ENCODE measurements at places on chromosomes 7 and 10.

DNA sequence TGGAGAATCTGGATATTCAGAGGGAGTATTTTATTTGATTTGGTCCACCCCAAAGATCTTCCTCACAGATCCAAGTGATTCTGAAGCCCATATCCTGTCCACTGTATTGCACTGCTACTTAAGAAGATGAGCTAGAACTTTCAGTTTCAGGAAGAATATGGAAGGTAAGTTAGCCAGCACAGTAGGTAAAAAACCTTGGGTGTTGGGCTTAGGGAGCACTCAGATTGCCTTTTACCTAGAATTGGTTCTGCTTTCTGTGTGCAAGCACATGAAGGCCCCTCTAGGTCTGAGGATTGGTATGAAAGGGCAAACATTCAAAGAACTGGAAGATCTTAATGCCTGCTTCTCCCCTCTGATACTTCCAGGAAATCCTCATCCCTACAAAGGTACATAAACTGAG, 146.7 kb upstream of the COL1A2 start:
- no peak for DNase-seq

DNA sequence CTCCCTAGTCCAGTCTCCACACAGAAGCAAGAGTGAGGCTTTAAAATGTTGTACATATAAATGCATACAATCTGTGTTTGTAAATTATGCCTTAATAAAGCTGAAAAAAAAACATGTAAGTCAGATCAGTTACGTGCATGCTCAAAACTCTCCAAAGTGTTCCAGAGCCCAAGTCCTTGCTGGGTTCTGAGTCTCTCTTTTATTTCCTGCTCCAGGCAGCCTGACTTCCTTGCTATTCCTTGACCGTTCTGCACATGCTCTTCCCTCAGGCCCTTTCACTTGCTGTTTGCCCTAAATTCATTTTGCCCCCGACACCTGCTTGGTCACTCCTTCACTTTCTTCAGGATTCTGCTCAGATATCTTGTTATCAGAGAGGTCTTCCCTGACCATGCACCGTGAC, 770.1 kb downstream of the PHTF2 start:
- no peak for DNase-seq

DNA sequence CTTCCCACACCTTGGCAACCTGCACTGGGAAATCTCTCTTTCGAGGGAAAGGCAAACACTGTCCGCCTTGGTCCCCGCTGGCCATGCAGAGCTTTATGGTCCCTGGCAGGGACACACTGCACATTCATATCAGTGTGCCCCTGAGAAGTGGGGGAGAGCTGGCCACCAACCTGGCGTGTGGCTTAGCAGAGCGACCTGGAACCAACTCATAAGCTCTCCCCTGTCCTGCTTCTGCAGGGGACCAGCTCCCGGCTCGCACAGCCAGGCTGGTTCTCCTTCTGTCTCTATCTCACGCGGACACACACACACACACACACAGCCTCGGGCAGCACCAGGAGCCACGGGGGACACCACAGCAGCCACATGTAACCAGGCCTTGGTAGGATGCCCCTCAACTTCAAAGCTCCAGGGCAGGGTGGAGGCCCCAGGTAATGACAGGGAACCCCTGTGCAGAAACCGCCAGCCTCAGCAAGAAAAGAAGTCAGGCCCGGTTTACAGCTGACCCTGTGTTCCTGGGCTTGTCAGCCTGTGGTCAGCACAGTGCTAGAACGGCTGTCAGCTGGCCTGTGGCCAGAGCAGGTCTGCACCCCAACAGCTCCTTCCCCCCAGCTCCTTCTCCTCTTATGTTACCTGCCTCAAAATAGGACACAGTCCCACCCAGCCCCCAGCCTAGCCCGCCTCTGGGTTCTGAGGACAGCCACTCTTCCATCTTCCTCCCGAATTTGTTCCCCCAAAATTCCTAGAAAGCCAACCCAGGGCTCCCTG, 69.3 kb downstream of the OAT start:
- peak; percentile 54 for DNase-seq

GRCh38 chr7:92705831-92706230, 115.6 kb upstream of the FAM133B start:
- DNase-seq, result no peak

- no peak for DNase-seq
These were observed 58.3 kb downstream of the CDK13 start for GRCh38 chr7:40008223-40008815.

GRCh38 chr10:36676321-36676720, 449.1 kb upstream of the ANKRD30A start:
- DNase-seq, result no peak

- DNase-seq, result no peak
These were observed 6.4 kb downstream of the IGFBP1 start for GRCh38 chr7:45894665-45895062.

- no peak for DNase-seq
These were observed 69.1 kb downstream of the PRKAG2 start for GRCh38 chr7:151807846-151808245.

DNA sequence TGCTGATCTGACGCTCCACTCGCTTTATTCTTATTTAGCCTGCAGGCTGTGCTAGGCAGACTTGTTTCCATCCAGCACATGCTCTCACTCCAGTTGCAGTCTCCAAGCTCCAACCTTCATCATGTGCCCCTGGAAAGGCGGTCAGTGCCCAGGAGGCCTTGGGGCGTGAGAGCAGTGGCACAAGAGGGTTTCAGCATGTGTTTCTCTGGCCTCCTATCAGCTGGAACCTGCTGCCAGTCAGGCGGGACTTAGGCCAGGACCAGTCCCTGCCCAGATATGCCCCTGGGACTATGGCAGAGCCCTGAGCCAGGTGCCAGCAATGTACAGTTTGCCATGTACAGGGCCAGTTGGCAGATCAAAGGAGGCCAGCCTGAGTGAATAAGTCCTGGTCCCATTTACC, 330.2 kb upstream of the FZD1 start:
- DNase-seq, result no peak

GRCh38 chr7:122896509-122896908, 10.2 kb upstream of the CADPS2 start:
- no peak for DNase-seq

DNA sequence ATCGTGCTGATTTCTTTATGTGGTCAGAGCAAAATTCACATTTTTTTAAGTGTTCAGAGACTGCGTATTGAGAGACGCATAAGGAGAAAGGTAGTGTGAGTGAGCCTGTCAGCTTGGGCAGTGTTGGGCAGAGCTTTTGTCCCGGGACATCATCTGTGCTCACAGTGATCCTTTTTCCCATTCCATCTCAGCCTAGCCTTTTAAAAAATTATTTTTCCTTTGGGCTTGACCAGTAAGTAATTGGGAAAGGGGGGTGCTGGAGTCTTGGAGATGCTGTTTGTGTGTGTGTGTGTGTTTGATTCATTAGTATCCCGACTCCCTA, 1.5 kb downstream of the NRF1 start:
- no peak for DNase-seq

DNA sequence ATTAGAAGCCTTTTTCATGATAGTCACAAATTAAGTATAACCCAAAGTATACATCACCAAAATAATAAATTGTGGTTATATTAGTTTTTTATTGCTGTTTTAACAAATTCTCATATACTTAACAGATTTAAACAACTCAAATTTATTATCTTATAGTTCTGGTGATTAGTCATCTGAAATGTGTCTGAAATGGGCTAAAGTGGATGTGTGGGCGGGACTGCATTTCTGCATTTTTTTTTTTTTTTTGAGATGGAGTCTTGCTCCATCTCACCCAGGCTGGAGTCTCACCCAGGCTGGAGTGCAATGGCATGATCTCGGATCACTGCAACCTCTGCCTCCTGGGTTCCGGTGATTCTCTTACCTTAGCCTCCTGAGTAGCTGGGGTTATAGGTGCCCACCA, 891.5 kb upstream of the CELF2 start:
- no peak for DNase-seq

DNA sequence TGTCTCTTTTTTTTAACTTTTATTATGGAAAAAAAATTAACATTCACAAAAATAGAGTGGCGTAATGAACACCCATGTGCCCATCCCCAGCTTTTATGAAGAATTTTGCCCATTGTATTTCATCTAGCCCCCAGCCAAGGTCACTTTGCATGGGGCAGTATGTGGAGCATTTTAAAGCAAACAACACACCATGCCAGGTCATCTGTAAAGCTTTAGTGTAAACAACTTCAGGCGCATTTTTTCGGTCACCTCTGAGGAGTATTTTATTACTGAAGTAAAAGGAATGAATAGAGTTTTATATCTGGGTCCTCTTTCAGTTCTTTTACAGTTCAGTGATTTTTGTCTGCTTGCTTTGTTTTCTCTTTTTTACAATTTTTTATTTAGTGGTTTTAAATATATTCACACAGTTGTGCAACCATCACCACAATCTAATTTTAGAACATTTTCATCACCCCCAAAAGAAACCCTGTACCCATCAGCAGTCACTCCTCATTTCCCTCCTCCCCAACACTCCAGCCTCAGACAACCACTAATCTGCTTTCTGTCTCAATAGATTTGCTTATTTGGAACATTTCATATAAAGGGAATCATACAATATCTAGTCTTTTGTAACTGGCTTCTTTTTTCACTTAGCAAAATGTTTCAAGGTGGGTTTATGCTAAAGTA, 87.9 kb downstream of the SLC37A3 start:
- no peak for DNase-seq

- DNase-seq, result no peak
These were observed 249.8 kb downstream of the PTEN start for GRCh38 chr10:88113232-88113631.

DNA sequence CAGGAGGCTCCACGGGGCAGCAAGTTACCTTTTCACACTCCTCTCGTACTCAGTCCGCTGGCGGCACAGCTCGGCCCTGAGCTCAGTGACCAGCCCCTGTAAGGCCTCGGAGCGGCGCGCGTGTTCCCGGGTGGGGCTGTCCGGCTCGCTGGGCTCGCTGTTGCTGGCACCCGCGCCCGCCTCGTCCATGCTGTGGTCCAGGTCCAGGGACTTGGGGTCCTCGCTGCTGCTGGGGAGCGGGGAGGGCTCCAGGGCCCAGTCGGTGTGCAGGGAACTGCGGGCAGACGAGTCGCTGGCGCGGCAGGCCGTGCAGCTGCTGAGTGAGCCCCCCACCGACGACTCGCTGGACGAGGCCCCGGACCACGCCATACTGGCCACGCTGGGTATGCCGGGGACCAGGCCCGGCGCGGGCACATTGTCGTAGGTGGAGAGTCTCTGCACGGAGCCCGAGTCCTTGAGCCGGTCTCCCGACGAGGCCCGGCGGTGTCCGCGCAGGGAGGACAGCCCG, 143.8 kb downstream of the MAPK8 start:
- DNase-seq, result no peak

GRCh38 chr7:37666026-37666799, 17.4 kb upstream of the GPR141 start:
- DNase-seq, result no peak

DNA sequence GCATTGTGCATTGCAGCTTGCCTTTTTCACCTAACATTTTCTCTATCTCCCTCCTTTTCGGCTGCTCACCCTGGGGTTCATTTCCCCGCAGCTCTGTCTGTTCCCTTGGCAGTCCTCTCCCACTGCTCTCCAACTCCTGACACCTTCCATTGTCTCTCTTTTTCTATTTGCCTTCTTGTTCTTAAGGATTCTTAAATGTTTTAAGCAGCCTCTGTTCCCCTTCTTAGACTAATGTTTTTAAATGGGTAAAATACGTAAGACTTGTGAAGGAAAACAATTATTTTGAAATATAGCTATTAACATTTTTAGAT, 19.4 kb downstream of the BMPR1A start:
- DNase-seq, result no peak

- DNase-seq, result no peak
These were observed 159.3 kb downstream of the AUTS2 start for GRCh38 chr7:69757528-69757927.

- no peak for DNase-seq
These were observed 91.7 kb upstream of the MEOX2 start for GRCh38 chr7:15778191-15778590.

DNA sequence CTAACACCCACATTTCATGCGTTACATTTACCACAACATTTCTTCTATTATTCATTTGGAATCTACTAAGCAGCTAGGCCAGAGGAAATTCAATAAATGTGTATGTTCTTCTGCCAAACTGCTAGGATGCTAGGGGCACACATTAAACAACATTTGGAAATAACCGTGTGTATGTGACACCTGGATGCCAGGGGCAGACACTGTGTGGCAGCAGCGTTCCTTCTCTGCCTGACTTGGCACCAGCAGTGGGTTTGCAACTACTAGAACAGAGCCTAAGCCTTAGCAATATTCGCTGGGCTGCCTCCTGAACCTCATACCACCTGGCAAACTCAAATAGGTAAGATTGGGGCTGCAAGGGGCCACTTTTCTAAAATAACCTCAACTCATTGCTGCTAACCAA, 182.1 kb downstream of the CHCHD3 start:
- DNase-seq, result no peak

DNA sequence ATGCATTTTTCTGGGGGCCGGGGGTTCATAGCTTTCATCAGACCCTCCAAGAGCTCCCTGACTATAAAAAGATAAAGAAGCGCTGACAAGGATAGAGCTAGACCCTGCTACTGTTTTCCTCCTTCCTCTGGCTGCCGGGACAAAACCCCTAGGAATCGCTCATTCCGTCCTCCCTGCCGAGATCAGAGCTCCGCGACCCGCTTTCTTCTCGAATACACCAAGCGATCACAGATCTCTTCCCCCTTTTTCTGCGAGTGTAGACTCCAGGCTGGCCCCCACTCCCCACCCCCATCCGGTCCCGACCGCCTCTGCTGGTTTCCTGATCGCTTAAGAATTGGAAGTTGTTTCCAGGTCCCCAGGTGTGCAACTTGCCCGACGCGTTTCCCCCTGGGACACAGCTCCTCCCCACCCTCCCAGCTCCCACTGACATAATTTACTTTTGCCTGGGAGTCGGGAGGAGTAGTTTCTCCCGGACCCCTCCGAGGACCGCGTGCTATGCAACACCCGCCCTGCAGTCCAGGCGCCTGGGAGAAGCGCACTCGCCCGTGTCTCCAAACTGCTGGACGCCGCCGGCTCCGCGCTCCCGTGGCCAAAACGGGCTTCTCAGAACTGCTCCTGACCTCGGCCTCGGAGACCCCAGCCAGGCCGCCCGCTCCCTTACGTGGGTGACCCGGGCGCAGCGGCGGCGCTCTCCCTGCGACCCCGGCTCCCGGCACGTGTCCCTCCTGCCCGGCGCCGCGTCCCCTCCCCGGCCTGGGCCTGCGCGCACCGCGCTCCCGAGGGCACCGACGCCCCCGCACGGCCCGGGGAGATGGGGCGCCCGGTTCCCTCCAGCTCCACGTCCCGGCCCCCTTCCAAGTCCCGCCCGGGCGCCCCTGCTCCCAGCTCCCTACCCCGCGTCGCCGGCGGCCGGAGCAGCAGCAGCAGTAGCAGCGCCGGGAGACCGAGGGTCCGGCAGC, 552 bp downstream of the IL15RA start:
- peak; percentile 83 for DNase-seq

- DNase-seq, result no peak
These were observed 357.1 kb downstream of the PCLO start for GRCh38 chr7:82805527-82805960.

GRCh38 chr10:1255118-1255517, 198.9 kb downstream of the WDR37 start:
- peak; percentile 27 for DNase-seq

GRCh38 chr10:121338206-121338980, 259.9 kb downstream of the FGFR2 start:
- DNase-seq, result peak; percentile 55

Measured in endodermal cell (in vitro differentiated cells).